Esophagus muscularis mucosa (tissue), 4 donors: ENCODE measurements at places on chromosomes 2 and 18. TPM values are rescaled to one million over a fixed set of nuclear protein-coding genes. Genes with fewer than 3 reads are reported as not detected.

The SLC5A7 gene
- 2.3 TPM for total RNA-seq

The B3GNT7 gene
- 4.0 TPM for total RNA-seq

The SKOR2 gene
- total RNA-seq, result not detected

The GALNT5 gene
- 0.17 TPM for total RNA-seq

The RNF125 gene
- 3.7 TPM for total RNA-seq

The VPS54 gene
- 24.0 TPM for total RNA-seq

The SERPINB13 gene
- not detected for total RNA-seq

- no peak overlapping the region for H3K27ac ChIP-seq
- H3K4me1 ChIP-seq, result peaks cover 11% of the 10 kb centered on the region
- H3K4me3 ChIP-seq, result no peak overlapping the region
- no peaks in the 10 kb centered on the region for H3K36me3 ChIP-seq
- no peak for DNase-seq
These were observed 893.0 kb upstream of the CHAC2 start for GRCh38 chr2:52874466-52875106.

- no peaks in the 10 kb centered on the region for H3K27me3 ChIP-seq
- peak; percentile 86 for DNase-seq
- no peaks in the 10 kb centered on the region for H3K4me1 ChIP-seq
- no peaks in the 10 kb centered on the region for H3K36me3 ChIP-seq
- H3K27ac ChIP-seq, result no peak overlapping the region
These were observed 257.6 kb downstream of the CYP26B1 start for GRCh38 chr2:71889759-71890684.

- H3K4me1 ChIP-seq, result peaks cover 46% of the 10 kb centered on the region
- DNase-seq, result no peak
- no peak overlapping the region for H3K27ac ChIP-seq
- no peaks in the 10 kb centered on the region for H3K27me3 ChIP-seq
- H3K4me3 ChIP-seq, result no peak overlapping the region
These were observed 373.2 kb upstream of the SLC14A2 start for GRCh38 chr18:45241982-45242565.

DNA sequence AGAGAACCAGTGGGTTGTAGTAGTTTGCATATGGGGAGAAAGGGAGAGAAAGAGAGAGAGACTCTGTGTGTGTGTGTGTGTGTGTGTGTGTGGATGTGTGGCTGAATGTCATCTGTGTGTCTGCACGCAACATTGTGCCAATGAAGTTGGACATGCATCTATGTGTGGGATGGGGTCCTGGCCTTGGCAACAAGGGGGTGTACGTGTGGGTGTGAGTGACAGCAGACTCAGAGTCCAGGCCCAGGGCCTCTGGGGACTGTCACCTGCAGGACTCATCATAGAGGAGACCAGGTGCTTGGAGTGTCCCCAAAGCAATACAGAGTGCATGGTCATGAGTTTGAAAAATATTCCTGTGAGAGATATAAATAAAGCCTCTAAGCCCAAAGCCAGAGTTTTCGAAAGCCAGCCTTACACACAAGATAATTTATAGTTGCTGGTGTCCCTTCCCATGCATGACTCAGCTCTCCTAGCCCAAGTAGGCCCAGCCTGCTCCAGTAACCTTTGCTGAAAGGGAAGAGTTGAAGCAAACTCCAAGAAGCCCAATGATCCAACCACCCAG, 59.9 kb downstream of the TNP1 start:
- no peaks in the 10 kb centered on the region for H3K27me3 ChIP-seq
- no peak overlapping the region for H3K4me3 ChIP-seq
- H3K4me1 ChIP-seq, result peaks cover 38% of the 10 kb centered on the region
- peak overlapping the region; percentile 49 for H3K27ac ChIP-seq
- no peaks in the 10 kb centered on the region for H3K36me3 ChIP-seq

DNA sequence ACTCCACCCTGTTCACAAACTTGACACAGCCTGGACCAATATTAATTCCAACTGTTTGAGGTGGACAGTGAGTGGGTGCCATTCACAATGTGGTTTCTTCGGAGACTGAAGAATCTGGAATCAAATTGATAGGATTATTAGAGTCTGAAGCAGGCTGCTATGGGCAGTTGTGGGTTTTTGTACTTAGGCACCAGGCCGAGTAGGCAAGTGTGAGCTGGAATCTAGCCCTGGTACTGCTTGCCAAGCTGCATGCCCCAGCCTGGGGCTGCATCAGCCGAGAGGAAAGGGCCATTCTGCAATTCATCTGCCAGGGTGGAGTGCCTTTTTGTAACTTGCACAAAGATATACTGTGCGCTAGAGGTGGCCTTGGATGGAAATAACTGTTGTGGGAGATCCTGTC, 654.7 kb upstream of the FANCL start:
- DNase-seq, result no peak
- H3K4me3 ChIP-seq, result no peak overlapping the region
- no peaks in the 10 kb centered on the region for H3K27me3 ChIP-seq
- no peaks in the 10 kb centered on the region for H3K4me1 ChIP-seq
- no peaks in the 10 kb centered on the region for H3K36me3 ChIP-seq

DNA sequence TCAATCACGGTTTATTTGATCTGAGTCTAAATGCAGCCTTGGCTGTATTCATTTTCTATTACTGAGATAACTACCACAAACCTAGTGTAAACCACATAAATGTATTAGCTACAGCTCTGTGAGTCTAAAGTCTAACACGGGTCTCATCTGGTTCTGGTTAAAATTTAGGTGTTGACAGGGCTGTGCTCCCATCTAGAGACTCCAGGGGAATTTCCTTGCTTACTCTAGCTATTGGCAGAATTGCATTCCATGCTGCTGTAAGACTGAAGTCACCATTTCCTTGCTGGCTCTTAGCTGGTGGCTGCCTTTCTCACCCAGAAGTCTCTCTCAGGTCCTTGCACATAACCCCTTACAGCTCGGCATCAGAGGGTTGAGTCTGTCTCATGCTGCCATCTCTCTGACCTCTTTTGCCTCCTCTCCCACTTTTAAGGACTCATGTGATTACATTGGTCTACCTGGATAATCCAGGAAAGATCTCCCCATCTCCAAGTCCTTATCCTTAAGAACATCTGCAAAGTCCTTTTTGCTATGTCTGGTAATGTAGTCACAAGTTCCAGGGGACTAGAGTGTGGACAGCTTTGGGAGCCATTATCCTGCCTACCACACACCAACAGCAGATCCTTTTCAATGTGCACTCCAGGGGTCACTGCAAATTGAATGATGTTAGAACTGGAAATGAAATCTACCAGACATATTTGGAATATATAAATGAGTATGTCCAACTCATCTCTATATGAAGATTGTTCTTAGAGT, 207.0 kb upstream of the AGAP1 start:
- H3K4me1 ChIP-seq, result no peaks in the 10 kb centered on the region
- no peaks in the 10 kb centered on the region for H3K36me3 ChIP-seq
- H3K4me3 ChIP-seq, result no peak overlapping the region
- H3K27ac ChIP-seq, result no peak overlapping the region
- H3K27me3 ChIP-seq, result no peaks in the 10 kb centered on the region
- DNase-seq, result no peak

- H3K27ac ChIP-seq, result no peak overlapping the region
- H3K36me3 ChIP-seq, result no peaks in the 10 kb centered on the region
- H3K4me1 ChIP-seq, result peaks cover 21% of the 10 kb centered on the region
- no peak overlapping the region for H3K4me3 ChIP-seq
- DNase-seq, result no peak
These were observed 33.9 kb downstream of the BMP10 start for GRCh38 chr2:68837164-68837860.

- no peak overlapping the region for H3K4me3 ChIP-seq
- H3K27me3 ChIP-seq, result no peaks in the 10 kb centered on the region
- DNase-seq, result no peak
- H3K27ac ChIP-seq, result no peak overlapping the region
- H3K4me1 ChIP-seq, result peaks cover 11% of the 10 kb centered on the region
These were observed 1355.5 kb downstream of the SUCLG1 start for GRCh38 chr2:83103613-83104012.

DNA sequence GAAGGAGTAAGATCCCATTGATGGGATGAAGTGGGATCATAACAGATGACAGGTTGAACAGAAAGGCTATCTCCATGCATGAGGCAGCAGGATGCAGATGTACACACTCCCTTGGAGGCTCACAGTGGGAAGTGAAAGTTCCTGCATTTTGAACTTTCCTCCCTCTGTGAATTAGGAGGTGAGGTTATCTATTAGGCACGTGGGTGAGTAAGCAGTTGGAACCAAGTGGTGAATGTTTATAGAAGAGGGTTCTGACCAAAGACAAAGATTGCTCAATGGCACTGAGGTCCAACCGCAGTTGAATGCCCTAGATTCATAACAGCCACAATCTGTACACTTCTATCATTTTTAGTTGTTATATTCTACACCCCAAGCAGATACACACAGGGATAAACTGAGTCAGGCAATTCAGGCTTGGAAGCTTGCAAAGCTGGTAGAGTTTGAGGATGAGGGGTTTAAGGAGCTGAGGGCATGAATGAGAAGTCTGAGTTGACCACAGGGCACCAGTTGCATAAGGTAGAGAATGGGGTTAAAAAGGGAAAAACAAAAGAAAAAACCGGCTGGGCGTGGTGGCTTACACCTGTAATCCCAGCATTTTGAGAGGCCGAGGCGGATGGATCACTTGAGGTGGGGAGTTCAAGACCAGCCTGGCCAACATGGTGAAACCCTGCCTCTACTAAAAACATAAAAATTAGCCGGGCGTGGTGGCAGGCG, 7.1 kb upstream of the KCMF1 start:
- H3K4me1 ChIP-seq, result peaks cover 5% of the 10 kb centered on the region
- no peak overlapping the region for H3K27ac ChIP-seq
- H3K4me3 ChIP-seq, result no peak overlapping the region

GRCh38 chr2:202317080-202317857, 51.7 kb downstream of the NOP58 start:
- peaks cover 5% of the 10 kb centered on the region for H3K36me3 ChIP-seq
- peaks cover 15% of the 10 kb centered on the region for H3K4me1 ChIP-seq
- no peaks in the 10 kb centered on the region for H3K27me3 ChIP-seq
- no peak overlapping the region for H3K4me3 ChIP-seq
- H3K27ac ChIP-seq, result peak overlapping the region; percentile 72

GRCh38 chr2:1800306-1800705, 56.0 kb upstream of the PXDN start:
- H3K4me1 ChIP-seq, result peaks cover 22% of the 10 kb centered on the region
- H3K4me3 ChIP-seq, result no peak overlapping the region
- no peak overlapping the region for H3K27ac ChIP-seq
- no peak for DNase-seq
- H3K36me3 ChIP-seq, result no peaks in the 10 kb centered on the region

GRCh38 chr2:65980531-65980930, 454.4 kb upstream of the MEIS1 start:
- no peak overlapping the region for H3K4me3 ChIP-seq
- no peaks in the 10 kb centered on the region for H3K27me3 ChIP-seq
- H3K4me1 ChIP-seq, result no peaks in the 10 kb centered on the region
- DNase-seq, result no peak

GRCh38 chr2:65062843-65063825, 6.9 kb downstream of the CEP68 start:
- H3K4me1 ChIP-seq, result peaks cover 93% of the 10 kb centered on the region
- H3K36me3 ChIP-seq, result no peaks in the 10 kb centered on the region
- H3K27me3 ChIP-seq, result no peaks in the 10 kb centered on the region
- peak overlapping the region; percentile 30 for H3K27ac ChIP-seq
- DNase-seq, result no peak
